Activated naive CD8-positive, alpha-beta T cell treated with anti-CD3 and anti-CD28 coated beads, Interleukin-2, amount 10 ng/mL, durations not matched to agents 7 days and 5 days (primary cell): ENCODE measurements at places on chromosomes 4 and X. TPM values are rescaled to one million over a fixed set of nuclear protein-coding genes. Genes with fewer than 3 reads are reported as not detected.

- H3K36me3 ChIP-seq: peaks cover 1% of the 10 kb centered on the region
- no peak for DNase-seq
- H3K27ac ChIP-seq: no peak overlapping the region
- peaks cover 6% of the 10 kb centered on the region for H3K4me1 ChIP-seq
These were observed 246.6 kb downstream of the OPHN1 start for GRCh38 chrX:68186552-68187262.

STBD1 gene
- 0.68 TPM for total RNA-seq

IL3RA gene
- total RNA-seq: 0.77 TPM

GRCh38 chr4:2977211-2978088, 14.1 kb downstream of the GRK4 start:
- no peaks in the 10 kb centered on the region for H3K36me3 ChIP-seq
- no peak overlapping the region for H3K27ac ChIP-seq
- peaks cover 3% of the 10 kb centered on the region for H3K27me3 ChIP-seq
- no peak overlapping the region for H3K4me3 ChIP-seq
- DNase-seq: no peak

DNA sequence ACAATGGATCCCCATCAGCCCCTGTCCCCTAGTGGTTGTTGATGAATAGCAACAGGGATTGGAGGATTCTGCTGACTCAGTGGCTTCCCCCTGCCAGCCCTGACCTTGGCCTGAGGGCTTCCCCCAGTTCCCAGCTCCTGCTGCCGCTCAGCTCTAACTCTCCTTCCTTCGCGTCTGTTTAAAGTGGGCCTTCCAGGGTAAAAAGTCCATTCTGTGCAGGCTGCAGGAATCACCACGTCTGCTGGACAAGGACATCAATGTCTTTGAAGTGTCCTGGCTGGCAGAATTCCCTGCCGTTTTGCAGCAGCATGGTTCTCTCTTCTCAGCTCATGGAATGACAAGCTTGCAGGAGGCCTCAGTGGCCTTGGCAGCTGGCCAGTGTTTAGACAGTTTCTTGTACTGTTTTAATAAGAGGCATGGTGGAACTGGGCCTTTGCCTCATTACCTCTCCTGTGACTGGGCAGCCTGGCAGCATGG, 152.5 kb upstream of the STX18 start:
- peaks cover 8% of the 10 kb centered on the region for H3K36me3 ChIP-seq
- no peak overlapping the region for H3K27ac ChIP-seq
- H3K4me1 ChIP-seq: peaks cover 6% of the 10 kb centered on the region
- no peak overlapping the region for H3K4me3 ChIP-seq

CT83 gene
- total RNA-seq: not detected

NWD2 gene
- not detected for total RNA-seq

TEX13B gene
- total RNA-seq: not detected

DNA sequence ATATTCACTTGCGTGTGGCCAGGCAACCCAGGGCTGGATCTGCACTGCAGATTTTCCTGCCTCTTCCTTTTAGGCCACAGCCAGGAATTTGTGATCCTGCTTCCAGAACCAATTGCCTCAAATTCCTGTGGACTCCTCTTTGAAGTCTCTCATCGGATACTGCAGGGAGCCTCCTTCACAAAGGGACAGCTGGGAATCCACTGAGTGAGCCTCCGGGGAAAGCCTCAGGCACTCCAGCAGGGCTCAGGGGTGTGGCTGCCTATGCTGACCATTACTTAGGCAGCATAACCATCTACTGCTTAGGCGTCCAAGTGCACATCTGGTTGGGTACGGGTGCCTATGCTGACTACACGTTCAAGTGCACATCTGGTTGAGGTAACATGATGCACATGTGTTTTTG, 321.5 kb downstream of the NLGN4X start:
- no peaks in the 10 kb centered on the region for H3K36me3 ChIP-seq
- no peak for DNase-seq
- no peaks in the 10 kb centered on the region for H3K27me3 ChIP-seq
- no peak overlapping the region for H3K27ac ChIP-seq

BRS3 gene
- not detected for total RNA-seq

DNA sequence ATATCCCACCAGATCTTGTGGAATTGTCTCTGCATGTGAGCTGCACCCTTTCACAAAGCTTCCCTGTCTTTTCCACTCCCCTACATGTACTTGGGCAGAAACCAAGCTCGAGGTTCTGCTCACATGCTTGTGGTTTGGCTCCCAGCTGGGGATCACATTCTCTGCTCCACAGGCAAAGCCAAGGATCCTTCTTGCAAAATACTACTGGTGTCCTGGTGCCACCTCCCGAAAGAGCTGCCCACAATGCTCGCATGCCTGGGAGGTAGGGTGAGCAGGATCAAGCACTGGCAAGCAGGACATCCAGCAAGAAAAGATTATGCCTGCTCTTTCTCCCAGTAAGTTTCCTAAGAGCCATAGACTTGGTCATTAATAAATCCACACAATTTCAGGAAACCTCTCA, 45.1 kb upstream of the PPARGC1A start:
- H3K4me1 ChIP-seq: no peaks in the 10 kb centered on the region
- H3K27ac ChIP-seq: no peak overlapping the region
- no peak overlapping the region for H3K4me3 ChIP-seq
- H3K36me3 ChIP-seq: no peaks in the 10 kb centered on the region

DNA sequence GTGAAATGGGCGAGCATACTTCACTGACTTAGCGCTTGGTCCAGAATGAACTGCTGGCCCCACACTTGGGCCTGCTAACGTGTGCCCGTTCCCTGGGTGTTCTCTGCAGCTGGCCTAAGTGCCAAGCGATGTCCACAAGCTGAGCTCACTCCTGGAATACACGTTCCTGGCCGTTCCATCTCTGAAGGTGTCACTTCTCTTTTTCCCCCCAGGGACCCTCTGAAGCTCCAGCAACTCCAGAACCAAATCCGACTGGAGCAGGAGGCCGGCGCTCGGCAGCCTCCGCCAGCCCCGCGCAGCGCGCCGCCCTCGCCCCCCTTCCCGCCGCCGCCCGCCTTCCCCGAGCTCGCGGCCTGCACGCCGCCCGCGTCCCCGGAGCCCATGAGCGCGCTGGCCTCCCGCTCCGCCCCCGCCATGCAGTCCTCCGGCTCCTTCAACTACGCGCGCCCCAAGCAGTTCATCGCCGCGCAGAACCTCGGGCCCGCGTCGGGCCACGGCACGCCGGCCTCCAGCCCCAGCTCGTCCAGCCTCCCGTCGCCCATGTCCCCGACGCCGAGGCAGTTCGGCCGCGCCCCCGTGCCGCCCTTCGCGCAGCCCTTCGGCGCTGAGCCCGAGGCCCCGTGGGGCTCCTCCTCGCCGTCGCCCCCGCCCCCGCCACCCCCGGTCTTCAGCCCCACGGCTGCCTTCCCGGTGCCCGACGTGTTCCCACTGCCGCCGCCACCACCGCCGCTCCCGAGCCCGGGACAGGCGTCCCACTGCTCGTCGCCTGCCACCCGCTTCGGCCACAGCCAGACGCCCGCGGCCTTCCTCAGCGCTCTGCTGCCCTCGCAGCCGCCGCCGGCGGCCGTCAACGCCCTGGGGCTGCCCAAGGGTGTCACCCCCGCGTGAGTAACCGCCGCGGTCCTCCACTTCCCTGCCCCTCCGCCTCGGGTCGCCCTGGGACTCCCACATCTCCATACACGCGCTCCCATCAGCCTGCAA, 132.3 kb downstream of the CBR4 start:
- peaks cover 75% of the 10 kb centered on the region for H3K27me3 ChIP-seq
- peak; percentile 55 for DNase-seq
- H3K4me1 ChIP-seq: peaks cover 5% of the 10 kb centered on the region
- no peak overlapping the region for H3K27ac ChIP-seq
- no peaks in the 10 kb centered on the region for H3K36me3 ChIP-seq

SLC26A1 gene
- 0.25 TPM for total RNA-seq

RASSF6 gene
- total RNA-seq: not detected

EREG gene
- total RNA-seq: not detected

VGLL1 gene
- not detected for total RNA-seq

DNA sequence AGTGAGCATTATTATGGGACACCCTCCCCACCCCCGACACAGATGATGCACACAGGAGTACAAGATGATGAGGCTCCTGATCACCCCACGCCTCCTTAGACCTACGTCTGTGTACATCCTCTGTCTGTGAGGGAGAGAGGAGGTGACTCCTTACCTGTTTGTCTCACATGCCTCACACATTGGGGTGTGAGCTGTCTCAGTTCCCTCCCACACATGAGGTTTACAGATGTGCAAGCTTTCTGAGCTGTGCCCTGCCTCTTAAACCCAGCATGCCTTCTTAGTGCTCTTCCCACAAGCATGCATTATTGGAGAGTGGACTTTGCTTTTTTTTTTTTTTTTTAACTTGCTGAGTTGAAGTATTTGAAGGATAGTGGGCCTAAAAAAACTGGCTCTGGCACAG, 76.7 kb downstream of the CLCN5 start:
- no peak overlapping the region for H3K4me3 ChIP-seq
- H3K27me3 ChIP-seq: no peaks in the 10 kb centered on the region
- no peaks in the 10 kb centered on the region for H3K36me3 ChIP-seq
- peaks cover 4% of the 10 kb centered on the region for H3K4me1 ChIP-seq
- no peak for DNase-seq

AADAT gene
- not detected for total RNA-seq

DMD gene
- not detected for total RNA-seq

SPARCL1 gene
- not detected for total RNA-seq

- H3K27ac ChIP-seq: no peak overlapping the region
- no peak for DNase-seq
- H3K4me3 ChIP-seq: no peak overlapping the region
- no peaks in the 10 kb centered on the region for H3K4me1 ChIP-seq
These were observed 684.1 kb downstream of the TRAM1L1 start for GRCh38 chr4:116401293-116401692.

DNA sequence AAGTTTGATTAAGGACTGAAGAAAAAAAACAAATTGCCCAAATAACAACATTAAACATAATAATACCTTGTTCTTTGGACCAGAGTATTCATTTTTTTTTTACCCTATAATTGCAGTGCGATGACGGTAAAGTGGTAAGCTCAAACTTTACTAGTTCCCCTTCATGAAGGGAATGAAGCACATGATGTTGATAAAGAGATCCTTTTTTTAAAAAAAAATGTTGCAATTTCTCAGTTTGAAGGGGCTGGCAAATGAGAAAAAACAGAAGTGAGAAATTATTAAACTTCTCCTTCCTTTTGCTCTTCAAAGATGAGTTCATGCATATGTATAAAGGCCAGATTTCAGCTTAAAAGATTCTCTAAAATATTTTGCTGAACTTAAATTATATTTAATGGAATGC, 231.7 kb downstream of the C4orf33 start:
- H3K4me3 ChIP-seq: no peak overlapping the region
- H3K4me1 ChIP-seq: no peaks in the 10 kb centered on the region
- no peaks in the 10 kb centered on the region for H3K27me3 ChIP-seq
- no peak overlapping the region for H3K27ac ChIP-seq

GRCh38 chr4:132763465-132763864, 385.6 kb upstream of the PCDH10 start:
- H3K4me3 ChIP-seq: no peak overlapping the region
- H3K27me3 ChIP-seq: no peaks in the 10 kb centered on the region
- no peaks in the 10 kb centered on the region for H3K36me3 ChIP-seq
- no peak overlapping the region for H3K27ac ChIP-seq

- peaks cover 17% of the 10 kb centered on the region for H3K27me3 ChIP-seq
- H3K4me1 ChIP-seq: peaks cover 2% of the 10 kb centered on the region
- no peak for DNase-seq
- no peak overlapping the region for H3K4me3 ChIP-seq
These were observed 82.9 kb downstream of the RTL5 start for GRCh38 chrX:72048510-72049455.

- peaks cover 10% of the 10 kb centered on the region for H3K36me3 ChIP-seq
- H3K4me1 ChIP-seq: no peaks in the 10 kb centered on the region
- H3K27ac ChIP-seq: no peak overlapping the region
- no peak overlapping the region for H3K4me3 ChIP-seq
- H3K27me3 ChIP-seq: no peaks in the 10 kb centered on the region
These were observed 88.0 kb downstream of the FNIP2 start for GRCh38 chr4:158856852-158857251.

GRCh38 chr4:39715788-39716187, 17.9 kb downstream of the UBE2K start:
- H3K27me3 ChIP-seq: no peaks in the 10 kb centered on the region
- H3K36me3 ChIP-seq: peaks cover 23% of the 10 kb centered on the region
- no peak overlapping the region for H3K27ac ChIP-seq
- H3K4me3 ChIP-seq: no peak overlapping the region
- H3K4me1 ChIP-seq: peaks cover 46% of the 10 kb centered on the region

GRCh38 chr4:127469959-127470809, 162.6 kb upstream of the INTU start:
- H3K27ac ChIP-seq: no peak overlapping the region
- no peaks in the 10 kb centered on the region for H3K36me3 ChIP-seq
- no peak overlapping the region for H3K4me3 ChIP-seq
- no peaks in the 10 kb centered on the region for H3K27me3 ChIP-seq
- no peaks in the 10 kb centered on the region for H3K4me1 ChIP-seq

PRKG2 gene
- total RNA-seq: 1.1 TPM

GRCh38 chrX:57155171-57155570, 18.0 kb upstream of the SPIN2A start:
- H3K36me3 ChIP-seq: peaks cover 2% of the 10 kb centered on the region
- no peak overlapping the region for H3K27ac ChIP-seq
- peaks cover 2% of the 10 kb centered on the region for H3K4me1 ChIP-seq
- H3K27me3 ChIP-seq: no peaks in the 10 kb centered on the region
- no peak for DNase-seq
- no peak overlapping the region for H3K4me3 ChIP-seq

DNA sequence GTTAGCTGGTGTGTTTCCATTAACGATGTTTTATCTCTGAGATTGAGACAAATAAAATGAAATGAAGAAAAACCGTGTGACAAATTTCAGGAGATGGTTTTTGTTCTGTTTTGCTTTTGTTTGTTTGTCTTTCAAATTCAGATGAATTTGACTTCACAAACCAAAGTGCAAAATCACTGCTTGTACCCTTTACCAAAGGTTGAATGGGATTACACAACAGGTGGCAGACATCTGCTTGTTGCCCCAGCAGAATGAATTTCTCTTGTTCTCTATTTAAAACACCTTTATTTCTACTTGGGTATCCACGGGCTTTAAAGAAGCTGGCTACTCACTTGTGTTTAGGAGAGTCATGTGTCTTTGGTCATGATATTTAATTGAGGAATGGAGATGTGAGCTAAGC, 239.7 kb upstream of the CLNK start:
- no peak overlapping the region for H3K27ac ChIP-seq
- no peaks in the 10 kb centered on the region for H3K36me3 ChIP-seq
- peaks cover 3% of the 10 kb centered on the region for H3K27me3 ChIP-seq
- DNase-seq: no peak
- H3K4me1 ChIP-seq: no peaks in the 10 kb centered on the region

KCNIP4 gene
- not detected for total RNA-seq

- H3K36me3 ChIP-seq: no peaks in the 10 kb centered on the region
- H3K27ac ChIP-seq: no peak overlapping the region
- H3K4me1 ChIP-seq: no peaks in the 10 kb centered on the region
- H3K4me3 ChIP-seq: no peak overlapping the region
- no peak for DNase-seq
These were observed 8.1 kb upstream of the NDST4 start for GRCh38 chr4:115121351-115122043.

UGT2B15 gene
- total RNA-seq: not detected

- H3K36me3 ChIP-seq: no peaks in the 10 kb centered on the region
- peaks cover 23% of the 10 kb centered on the region for H3K27me3 ChIP-seq
- H3K4me3 ChIP-seq: no peak overlapping the region
- no peak overlapping the region for H3K27ac ChIP-seq
These were observed 70.4 kb downstream of the FGFBP1 start for GRCh38 chr4:15868111-15868510.
